ENCODE measurements at places on chromosomes 2 and 18.

DNA sequence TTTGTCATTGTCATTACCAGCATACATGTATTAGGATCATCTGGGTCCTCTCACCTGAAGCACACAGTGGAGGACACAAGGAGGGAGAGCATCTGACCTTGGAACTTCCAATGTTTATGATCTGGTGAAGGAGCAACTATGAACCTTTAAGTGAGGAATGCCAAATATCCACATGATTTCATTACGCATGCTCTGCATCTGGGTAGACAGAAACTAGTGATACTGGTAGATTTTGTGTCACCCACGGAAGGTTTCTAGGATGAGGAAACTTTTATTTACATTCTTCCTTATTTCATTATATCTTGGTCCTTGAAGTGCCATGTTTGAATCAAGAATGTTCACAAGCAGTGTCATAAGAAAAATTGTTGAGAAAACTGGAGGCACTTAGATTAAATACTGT lies 32.1 kb downstream of the SPC25 start:
- no peak for DNase-seq

DNA sequence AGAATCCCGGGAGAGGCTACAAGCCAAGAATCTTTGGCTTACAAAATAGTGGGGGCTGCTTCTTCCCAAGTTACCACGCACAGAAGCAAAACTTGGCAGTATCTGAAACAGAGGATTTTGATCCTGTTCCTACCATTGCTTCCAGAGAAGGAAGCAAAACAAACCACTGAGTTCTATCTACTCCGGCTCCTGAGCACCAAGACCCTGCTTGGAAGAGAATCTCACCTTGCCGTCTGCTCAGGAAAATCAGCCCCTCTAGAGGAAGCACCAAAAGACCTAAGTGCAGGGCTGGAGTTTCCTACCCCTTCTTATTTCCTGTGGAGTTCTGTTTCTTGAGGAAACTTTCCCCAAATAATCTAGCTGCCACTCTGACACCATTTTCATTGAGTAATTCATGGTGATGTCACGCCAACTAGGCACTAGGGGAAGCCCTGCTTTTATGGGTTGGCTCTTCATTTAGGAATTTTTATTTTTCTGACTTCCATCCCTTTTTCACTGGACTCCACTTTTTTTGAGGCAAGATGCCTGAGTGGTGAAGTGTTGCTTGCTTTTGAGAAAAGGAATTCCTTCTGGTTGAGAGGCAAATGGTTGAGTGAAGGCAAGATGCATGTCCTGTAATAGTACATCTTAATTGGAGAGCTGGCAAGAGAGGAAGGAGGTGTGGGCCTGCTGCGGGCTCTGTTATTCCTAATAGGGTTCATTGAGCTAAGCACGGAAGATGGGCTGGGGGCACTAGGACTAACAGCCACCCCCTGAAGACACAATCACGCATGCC lies 36.8 kb upstream of the EML4 start:
- no peak for DNase-seq

- DNase-seq = no peak
These were observed 116.9 kb downstream of the LYPD6B start for GRCh38 chr2:149155196-149155969.

DNA sequence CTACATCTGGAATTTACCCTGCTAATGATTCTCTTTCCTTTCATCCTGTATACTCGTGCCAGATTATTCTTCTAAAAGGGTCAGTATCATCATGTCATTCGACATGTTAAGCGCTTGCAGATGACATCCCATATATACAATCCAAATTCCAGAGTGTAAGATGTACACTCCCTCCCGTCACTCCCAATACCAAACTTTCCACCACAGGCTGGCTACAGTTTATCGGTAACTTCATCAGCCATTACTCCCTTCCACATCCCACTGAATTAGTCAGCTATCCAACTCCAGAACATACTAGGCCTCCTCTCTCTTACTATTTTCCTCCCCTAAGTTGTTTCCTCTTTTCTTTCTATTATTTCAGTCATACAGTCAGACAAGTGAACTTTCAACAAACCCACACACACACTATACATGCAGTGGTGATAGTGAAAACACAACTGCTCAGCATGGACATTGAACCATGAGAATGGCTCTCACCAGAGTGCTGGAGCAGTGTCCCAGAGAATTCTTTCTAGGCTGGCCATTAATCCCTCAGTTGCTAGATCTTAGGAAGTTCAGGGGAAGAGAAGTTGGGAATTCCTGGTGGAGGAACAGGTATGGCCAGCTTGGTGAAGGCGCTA lies 10.6 kb upstream of the NMI start:
- DNase-seq = no peak

DNA sequence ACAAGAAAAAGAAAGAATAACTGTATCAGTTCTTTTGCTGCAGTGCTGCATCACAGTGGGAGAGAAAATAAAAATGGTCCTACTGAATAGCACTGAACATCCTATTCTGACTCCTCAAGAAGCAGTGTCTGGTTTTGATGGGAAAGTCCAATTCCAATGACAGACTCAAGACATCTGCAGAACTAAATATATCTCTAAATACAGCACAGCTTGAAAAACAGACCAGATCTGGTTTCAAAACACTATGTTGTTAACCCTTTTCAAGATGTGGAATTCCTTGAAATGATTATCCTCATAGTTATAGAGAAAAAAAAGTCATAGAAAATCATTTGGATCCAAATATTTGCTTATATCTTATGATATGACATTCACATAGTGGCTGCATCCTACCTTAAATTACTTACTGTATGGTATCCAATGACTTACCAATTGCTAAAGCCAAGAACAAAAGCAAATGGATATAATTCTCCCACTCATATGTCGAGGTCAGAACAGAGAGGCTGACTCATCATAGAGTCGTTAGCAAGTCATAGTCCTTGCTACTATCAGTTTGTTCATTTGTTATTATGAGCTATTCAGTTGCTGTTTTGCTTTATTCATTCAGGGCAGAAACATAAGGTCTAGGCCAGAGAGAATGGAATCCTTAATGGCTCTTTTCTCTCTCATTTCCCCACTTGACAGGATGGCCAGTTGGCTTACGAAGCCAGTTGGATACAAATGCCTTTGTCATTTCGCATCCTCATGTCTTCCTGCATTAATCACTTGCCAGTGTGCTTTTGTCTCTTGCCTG lies 62.5 kb upstream of the ACVR2A start:
- no peak for DNase-seq

GRCh38 chr2:46187112-46187618 lies 110.0 kb upstream of the EPAS1 start:
- DNase-seq = peak; percentile 24

- no peak for DNase-seq
These were observed 99.4 kb downstream of the CBLN2 start for GRCh38 chr18:72444798-72445155.

GRCh38 chr2:21422050-21422449 lies 298.3 kb downstream of the TDRD15 start:
- DNase-seq = no peak

DNA sequence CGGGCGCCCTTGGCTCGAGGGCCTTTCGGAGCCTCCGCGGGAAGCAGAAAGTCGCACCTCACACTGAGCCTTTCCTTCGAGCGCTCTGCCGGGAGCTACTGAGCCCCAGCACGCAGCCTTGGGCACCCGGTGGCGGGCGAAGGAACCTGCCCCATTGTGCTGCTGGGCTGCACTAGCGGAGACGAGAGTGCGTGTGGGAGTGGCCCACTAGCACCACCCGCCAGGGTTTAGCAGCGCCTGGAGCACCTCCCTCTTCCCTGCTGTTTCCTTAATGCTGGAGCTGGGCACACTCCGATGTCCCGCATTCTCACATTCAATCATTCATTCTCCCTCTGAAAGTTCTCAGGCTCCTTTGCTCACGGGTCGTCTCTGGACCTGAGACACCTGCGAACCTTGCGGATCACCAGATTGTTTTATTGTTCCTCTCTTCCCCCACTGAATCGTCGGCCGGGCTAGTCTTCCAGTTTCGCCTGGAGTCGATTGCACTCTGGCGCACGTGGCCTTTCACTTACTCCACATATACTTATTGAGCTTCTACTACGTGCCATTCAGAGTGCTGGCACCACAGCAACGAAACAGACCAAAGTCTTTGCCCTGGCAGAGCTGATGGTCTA lies 8.5 kb upstream of the PAX3 start:
- DNase-seq = no peak

DNA sequence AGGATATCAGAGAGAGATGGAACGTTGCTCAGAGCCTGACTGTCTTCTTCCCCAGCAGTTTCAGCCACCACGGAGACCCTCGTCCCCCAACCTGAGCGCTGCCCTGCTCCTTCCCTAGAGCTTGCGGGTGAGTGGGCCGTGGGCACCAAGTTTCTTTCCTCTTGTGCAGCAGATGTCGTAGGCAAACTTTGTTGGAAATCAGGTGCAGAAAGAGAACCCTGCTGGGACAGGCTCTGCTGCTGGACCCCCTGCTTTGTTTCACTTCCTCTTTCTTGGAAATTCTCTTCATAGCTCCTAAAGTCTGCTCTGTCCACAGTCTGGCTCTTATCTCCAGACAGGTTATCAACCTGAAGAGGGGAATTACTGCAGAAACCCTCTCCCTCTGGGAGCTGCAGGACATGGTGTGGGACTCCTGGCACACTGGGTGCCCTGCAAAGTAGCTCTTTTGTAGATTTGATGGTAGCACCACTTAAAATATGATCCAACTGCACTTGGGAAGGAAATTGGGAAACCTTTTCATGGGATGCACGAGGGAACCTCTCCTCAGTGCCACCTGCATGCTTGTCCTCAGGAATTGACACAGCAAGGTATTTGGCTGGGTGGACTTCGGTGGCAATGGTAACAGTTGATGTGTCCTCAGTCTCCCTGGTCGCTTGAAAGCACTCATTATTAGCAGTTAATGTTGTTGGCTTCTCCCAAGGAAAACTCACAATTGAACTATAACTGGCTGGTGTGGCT lies 92.2 kb downstream of the ALPK2 start:
- no peak for DNase-seq

- no peak for DNase-seq
These were observed 5.0 kb upstream of the ATP9B start for GRCh38 chr18:79064228-79064627.

DNA sequence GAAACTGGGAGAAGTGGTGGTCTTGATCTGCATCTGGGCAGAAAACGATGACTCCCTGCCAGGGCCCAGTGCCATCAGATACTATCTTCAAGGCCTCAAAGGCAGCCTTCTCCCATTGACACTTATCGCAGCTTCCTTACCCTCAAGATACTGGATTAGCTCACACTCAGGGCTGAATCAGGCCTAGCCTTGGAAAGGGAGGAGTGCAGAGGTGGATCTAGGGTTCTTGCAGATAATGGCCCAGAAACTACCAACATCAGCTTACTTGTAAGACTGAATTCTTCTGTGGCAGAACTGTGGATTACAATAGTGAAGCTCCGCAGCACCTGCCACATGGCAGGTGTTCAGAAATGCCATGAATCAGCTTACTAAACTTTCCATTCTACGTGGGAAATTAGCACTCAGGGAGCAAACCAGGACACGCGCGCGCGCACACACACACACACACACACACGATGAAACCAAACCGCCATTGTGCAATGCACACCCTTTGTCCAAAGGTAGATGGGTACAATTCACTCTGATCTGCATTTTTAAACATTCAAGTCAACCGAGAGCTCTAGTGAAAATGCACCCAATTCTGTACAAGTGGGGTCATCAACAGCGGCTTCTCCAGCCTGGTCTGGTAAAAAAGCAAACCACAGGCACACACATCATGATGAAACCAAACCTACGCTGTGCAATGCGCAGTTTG lies 26.3 kb upstream of the TMEM182 start:
- no peak for DNase-seq

Data from activated CD4-positive, alpha-beta T cell treated with anti-CD3 and anti-CD28 coated beads for 24 hours (primary cell).